ENCODE measurements at places on chromosomes 7 and 10.

GRCh38 chr10:87767253-87767652 lies 50.8 kb downstream of the ATAD1 start:
- DNase-seq: no peak

- no peak for DNase-seq
Measured at GRCh38 chr10:122462533-122463465, 1.4 kb downstream of the HTRA1 start.

DNA sequence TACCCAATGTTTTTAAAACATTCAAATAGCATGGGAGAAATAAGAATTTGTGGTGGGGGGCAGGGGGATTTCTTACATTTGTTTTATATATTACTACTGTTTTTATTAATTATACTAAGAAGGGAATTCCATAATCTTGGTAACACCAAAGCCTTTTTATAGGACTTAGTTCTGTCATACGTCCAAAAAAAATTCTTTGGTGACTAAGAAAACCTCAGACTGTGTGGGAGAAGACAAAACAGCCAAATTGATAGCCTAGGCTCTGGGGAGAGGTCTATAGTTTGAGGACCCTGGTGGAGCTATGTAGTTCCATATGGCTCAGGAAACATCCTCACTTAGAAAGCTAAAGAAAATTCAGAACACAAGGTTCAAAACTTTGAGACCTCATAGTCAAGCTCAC lies 23.4 kb downstream of the ACSM6 start:
- no peak for DNase-seq

GRCh38 chr7:21413502-21413901 lies 14.4 kb upstream of the SP4 start:
- DNase-seq: no peak

DNA sequence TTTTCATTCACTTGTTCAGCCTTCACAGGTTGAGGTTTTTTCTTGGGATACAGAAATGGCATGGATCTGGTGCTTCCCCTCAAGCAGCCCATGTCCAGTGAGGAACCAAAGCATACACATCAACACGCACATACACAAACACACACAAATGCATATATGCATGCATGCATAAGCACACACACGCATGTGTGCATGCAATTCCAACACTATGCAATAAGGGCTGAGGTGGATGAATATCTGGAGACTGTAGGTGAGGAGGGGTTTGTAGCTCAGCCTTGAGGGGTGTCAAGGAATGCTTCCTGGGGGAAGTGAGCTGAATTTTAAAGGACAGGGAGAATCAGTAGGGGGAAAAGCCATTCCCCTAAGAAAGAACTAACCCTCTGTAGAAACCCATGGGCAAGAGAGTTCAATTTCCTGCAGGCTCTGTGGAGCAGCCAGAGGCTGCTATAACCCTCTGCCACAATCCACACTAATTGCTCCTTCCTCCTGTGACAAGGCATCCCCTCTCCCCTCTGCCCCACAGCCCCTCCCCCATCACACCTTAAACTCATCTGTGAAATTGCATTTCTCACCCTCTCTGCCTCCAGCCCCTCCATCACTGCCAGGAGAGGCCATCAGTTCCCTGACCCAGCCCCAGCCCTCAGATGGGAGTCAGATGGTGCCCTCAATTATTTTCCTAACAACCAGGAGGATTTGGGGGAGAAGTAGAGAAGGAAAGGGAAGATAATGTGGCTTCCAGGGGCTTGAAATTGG lies 316.4 kb downstream of the RPS24 start:
- DNase-seq: no peak

GRCh38 chr10:132227851-132228390 lies 41.2 kb downstream of the DPYSL4 start:
- DNase-seq: no peak

- no peak for DNase-seq
Measured at GRCh38 chr10:78727251-78727650, 341.5 kb upstream of the ZMIZ1 start.

GRCh38 chr10:31099664-31100063 lies 68.0 kb upstream of the ZNF438 start:
- peak; percentile 12 for DNase-seq

GRCh38 chr10:89236226-89236797 lies 15.3 kb downstream of the LIPA start:
- no peak for DNase-seq

- DNase-seq: no peak
Measured at GRCh38 chr10:117746541-117747448, 204.2 kb downstream of the EMX2 start.

DNA sequence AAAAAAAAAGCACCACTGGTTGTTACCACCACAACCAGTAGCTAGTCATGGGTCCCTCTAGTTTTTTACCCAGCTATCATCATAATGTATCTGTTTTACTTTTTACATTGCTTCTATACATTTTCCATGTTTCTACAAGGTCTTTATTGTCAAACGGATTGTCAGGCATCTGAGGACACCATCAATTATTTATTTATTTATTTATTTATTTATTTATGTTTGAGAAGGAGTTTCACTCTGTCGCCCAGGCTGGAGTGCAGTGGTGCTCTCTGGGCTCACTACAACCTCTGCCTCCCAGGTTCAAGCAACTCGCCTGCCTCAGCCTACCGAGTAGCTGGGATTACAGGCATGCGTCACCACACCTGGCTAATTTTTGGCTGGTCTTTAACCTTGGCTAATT lies 29.0 kb upstream of the HNRNPH3 start:
- DNase-seq: no peak

DNA sequence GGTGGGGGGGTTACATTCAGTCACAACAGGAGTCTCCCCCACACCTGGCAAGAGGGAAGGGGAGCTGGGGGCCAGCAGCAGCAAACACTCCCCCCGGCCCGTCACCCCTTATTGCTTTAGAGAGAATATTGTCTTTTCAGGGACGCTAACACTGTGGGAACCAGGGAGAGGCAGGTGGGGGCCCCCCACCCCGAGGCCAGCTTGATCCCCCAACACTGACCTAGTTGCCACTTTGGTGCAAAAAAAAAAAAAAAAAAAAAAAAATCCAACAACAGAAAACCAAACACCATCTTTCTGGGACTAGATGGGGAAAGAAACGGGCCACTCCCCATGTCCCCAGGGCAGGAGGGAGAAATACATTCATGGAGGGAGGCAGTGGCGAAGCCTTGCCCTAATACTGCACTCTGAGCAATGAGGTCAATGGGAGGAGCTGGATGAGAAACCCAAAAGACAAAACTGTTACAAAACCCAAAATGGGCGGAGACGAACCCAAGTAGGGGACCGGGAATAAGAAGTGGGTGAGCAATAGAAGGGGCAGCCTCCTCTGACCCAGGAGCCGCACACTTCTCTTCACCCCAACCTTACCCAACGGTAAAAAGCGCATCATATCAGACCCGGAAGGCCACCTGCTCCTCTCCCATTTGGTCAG lies 6.5 kb downstream of the GNB2 start:
- no peak for DNase-seq

DNA sequence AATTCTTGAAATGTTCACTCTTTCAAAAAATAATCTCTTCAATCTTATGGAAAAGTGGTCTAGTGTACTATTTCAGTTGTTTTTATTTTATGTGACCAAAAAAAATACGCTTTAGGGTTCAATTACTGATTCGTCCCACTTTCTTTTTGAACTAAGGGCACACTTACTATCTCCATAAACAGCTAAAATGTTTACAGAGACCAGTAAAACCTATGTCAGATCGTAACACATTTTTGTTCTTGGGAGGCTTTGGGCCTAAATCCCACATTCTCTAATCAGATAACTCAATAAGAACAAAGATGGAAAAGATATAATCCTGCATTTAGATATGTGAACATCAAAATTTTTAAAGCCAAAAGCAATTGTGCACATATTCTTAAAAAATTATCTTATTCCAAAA lies 29.8 kb upstream of the EPC1 start:
- no peak for DNase-seq

- DNase-seq: no peak
Measured at GRCh38 chr7:35549781-35550180, 145.2 kb downstream of the HERPUD2 start.

DNA sequence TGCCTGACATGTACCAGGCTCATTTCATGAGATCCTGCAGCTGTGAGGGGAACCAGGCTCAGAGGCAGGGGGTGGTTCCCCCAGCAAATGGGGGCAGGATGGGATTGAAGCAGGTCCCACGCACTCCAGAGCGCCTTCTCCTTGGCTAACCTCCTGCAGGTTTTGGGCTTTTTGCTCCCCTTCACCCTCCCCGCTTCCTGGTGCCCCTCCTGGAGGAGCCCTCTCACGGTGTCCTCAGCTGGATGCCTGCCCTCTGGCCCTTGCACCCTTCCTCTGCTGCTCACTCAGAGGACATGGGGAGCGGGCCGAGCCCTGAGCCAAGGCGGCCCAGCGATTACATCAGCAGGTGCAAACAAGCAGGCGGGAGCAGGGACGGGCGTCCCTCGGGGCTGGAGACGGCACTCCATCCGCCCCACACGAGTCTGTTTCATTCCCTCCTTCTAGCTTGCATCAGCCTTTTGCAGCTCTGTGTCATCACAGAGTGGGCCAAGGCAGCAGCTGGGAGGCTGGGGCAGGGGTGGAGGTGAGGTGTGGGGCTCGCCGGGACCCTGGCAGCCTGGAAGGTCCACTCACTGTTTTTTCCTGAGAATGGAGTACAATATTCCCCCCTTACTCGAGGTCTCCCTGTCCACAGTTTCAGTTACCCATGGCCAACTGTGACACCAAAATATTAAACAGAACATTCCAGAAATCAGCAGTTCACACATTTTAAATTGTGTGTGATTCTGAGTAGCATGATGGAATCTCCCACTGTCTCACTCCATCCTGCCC lies 52.7 kb upstream of the SLC29A3 start:
- DNase-seq: no peak
